Suppressor macrophage treated with lipopolysaccharide for 4 hours (primary cell): ENCODE measurements at places on chromosomes 1 and 21.

DNA sequence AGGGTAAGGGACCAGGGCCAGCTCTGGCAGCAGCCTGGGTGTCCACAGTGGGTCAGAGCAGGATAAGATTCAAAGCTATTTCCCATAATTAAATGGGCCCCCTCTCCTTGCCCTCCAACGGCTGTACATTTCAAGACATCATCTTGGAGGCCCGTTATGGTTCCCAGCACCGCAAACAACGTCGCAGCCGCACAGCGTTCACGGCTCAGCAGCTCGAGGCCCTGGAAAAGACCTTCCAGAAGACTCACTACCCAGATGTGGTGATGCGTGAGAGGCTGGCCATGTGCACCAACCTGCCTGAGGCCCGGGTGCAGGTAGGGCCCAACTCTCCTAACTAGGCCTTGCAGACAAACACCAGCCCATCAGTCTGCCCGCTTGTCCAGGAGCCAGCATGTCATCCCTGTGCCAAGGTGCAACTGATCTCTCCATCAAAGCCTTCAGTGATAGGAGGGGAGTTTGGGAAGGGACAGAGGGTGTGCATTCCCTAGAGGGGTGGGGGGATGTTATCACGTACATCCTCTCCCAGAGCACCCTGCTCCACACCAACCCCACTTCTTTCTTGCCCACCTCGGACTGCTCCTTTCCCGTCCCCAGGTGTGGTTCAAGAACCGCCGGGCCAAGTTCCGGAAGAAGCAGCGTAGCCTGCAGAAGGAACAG, 20.8 kb downstream of the DMBX1 start:
- no peak for DNase-seq

DNA sequence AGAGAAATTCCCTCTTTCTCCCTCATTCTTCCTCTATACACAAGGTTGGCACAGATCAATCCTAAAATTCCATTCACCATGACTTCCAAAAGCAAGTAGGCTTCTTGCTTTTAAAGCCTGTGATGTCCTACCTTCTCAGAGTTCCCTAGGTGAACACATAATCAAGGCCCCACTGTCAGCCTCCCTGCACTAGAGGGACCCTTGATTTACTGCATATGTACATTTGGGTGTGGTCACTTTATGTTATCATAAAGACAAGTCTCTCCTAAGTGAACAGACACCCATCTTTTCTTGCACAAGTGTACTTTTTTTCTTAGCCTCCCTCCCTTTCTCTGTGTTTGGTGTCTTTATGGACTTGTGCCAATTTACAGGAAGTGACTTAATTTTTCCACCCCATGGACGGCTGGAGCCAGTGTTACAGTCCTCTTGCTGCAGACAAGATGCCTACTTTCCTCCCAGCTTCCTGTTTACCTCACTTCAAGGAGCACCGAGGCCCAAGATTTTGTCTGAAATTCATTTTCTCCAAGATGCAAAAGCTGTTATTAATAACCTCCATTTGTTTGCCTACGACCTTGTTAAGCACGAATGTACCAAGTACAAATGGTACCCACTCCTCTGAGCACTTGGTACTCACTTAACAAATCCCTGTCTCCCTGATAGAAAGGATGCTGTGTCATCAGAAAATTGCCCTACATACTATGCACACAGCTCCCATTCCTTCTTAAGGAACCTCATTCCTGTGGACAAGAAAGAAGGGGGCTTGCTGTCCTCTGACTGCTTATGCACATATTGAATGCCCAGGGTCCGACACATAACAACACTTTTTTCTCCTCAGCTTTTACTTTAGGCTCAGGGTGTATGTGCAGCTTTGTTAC, 82.8 kb upstream of the SLC44A3 start:
- DNase-seq: peak; percentile 45

DNA sequence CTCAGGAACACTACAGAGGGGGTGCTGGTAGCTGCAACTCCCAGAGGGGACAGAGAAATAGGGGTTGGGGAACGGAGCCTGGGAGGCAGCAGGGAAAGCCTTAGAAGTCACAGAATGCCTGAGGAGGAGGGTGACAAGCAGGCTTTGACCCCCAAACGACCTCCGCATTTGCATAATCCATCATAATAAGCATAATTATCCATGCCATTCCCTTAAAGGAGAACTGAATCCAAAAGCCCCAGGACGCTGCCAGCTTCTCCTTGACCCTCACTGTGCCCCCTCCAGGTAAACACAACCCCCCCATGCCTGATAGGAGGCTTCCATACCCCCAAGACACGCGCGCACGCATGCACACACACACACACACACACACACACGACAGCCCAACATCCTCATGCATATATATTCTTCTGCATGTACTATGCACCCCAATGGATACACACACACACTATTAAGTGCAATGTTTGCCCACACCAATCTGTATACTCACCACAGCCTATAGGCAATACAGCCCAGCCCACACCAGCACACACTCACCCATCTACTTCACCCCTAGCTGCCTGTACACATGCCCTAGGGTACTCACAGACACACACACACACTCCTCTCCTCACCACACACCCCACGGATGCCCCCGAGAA, 27.8 kb downstream of the SDC3 start:
- DNase-seq: no peak

DNA sequence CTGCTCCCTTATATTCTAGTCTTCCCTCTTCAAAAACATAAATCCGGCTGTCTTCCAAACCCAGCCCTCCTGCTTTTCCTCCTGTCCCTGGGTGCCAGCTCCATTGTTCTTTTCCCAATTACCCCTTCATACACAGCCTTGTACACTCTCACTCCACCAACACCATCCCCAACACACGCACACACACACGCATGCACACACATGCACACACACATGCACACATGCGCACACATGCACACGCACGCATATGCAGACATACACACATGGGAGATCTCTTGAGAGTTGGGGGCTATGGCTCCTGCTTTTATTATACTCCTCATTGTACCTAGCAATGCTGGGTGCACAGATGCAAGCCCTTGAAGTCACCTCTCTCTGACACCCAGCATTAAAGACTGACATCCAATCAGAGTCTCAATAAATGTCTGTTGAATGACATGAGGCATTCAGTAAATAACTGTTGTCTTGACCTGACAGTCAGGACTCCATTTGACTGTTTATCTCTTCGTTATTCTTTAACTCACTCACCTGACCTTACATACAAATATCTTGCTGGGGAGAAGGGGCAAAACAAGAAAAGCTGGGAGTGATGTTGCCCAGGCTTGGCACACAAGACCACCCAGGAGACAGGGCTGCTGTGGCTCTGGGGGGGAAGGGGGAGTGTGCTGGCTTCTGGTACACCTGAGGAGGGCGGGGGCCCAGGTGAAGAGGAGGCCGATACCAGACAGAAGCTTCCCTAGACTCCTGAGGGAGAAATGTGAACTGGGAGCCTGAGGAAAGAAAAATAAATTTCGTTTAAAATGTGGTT, 16.0 kb downstream of the ABCA4 start:
- no peak for DNase-seq
